ENCODE measurements at places on chromosomes 16 and 17.
A peak's percentile ranks its signal among the peaks of the same experiment; 100 is the strongest.

DNA sequence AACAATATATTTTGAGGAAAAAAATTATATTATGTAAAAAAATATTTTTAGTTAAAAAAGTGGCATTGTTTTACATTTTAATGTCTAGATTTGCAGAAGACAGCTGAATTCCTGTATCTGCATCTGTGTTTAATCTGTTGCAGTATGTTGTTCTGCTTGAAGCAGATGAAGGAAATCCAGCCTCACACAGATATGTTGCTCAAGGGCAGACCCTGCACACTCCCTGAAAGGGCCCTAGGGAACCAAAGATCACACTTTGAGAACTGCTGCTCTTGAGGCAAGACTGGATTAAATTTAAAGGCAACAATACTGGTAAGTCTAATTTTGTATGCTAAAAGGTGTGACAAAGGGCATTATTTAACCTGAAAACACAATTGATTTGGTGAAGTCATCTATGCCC, 16.4 kb upstream of the SLC6A4 start:
- DNase-seq: no peak

GRCh38 chr17:14737984-14738651, 437.2 kb downstream of the HS3ST3B1 start:
- DNase-seq: peak; percentile 94

- DNase-seq: peak; percentile 27
Observed at GRCh38 chr17:74177018-74177450, 26.4 kb upstream of the RPL38 start.

DNA sequence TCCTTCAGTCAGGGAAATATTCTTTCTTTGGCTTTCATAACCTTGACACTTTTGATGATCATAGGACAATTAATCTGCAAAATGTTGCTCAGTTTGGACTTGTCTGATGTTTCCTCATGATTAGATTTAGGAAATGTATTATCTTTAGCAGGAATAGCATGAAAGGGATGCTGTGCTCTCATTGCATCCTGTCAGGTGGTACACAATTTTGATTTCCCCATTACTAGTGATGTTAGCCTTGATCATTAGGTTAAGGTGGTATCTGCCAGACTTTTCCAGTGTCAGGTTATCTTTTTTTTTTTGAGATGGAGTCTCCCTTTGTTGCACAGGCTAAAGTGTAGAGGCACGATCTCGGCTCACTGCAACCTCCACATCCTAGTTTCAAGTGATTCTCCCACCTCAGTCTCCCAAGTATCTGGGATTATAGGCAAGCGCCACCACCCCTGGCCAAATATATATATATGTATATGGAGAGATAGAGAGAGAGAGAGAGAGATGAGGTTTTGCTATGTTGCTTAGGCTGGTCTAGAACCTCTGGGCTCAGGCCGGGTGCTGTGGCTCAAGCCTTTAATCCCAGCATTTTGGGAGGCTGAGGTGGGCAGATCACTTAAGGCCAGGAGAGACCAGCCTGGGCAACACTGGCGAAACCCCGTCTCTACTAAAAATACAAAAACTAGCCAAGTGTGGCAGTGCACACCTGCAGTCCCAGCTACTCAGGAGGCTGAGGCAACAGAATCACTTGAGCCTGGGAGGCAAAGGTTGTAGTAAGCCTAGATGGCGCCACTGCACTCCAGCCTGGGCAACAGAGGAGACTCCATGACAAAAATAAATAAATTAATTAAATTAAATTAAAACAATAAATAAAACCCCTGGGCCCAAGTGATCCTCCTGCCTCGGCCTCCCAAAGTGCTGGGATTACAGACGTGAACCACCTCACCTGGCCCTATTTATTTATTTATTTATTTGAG, 15.8 kb upstream of the CAVIN1 start:
- no peak for DNase-seq

GRCh38 chr17:80274871-80275449, 14.3 kb downstream of the RNF213 start:
- DNase-seq: no peak

- DNase-seq: no peak
Observed at GRCh38 chr17:27649929-27650328, 18.9 kb downstream of the LGALS9 start.

DNA sequence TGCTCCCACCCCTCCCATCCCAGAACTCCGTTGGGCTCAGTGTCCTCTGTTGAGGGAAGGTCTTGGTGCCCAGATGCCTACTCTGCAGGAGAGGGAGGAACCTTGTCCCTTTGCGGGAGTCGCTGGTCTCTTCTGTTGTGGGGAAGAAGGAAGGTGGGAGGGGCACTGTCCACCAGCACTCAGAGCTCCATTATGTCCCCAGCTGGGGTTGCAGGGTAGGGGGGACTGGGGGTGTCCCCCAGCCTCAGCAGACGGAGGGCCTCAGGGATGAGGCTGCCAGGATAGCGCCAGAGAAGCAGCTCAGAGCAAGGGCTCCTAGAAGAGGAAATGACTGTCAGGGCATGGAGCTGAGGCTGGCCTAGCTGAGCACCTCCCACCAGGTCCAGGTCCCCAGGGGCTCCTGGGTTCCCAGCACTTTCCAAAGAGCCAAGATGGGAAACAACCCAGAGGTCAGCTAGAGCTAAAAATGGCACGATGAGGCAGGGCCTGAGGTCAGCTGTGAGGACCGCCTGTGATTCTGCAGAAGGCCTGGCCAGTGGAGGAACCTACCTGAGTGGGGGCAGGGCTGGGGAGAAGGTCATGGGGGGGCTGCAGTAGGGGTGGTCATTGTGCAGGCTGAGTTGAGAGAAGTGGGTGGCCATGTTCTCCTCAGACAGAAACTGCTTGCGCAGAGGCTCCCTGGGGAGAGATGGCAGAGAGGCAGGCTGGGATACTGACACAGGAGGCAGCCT, 893 bp downstream of the HCFC1R1 start:
- DNase-seq: no peak

- no peak for DNase-seq
Observed at GRCh38 chr16:53968454-53968853, 264.5 kb downstream of the FTO start.

DNA sequence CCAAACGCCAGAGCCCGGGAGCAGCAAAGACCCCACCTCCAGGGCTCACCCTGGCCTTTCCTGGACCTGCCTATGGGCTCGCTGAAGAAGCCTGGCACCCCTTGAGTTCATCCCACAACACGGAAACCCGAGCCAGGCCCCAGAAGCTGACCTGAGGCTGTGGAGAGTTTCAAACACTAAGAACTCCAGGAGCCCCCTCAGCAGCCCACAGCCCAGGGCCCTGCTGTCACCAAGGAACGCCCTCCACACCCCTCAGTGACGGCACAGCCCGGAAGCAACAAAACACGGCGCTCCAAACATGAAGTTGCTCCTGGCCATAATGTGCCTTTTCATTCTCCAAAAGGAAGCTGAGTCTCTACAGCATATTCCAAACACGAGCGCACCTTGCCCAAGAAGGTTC, 9.2 kb downstream of the SLC38A10 start:
- DNase-seq: no peak

- no peak for DNase-seq
Observed at GRCh38 chr16:6926341-6926740, 406.3 kb upstream of the RBFOX1 start.

GRCh38 chr17:50331085-50331791, 14.7 kb upstream of the XYLT2 start:
- peak; percentile 83 for DNase-seq

GRCh38 chr16:80996688-80997138, 10.0 kb downstream of the CMC2 start:
- no peak for DNase-seq
